Brain pericyte (primary cell): ENCODE measurements at places on chromosomes 5 and 9.

GRCh38 chr9:133341369-133342068 lies 5.5 kb upstream of the SURF6 start:
- DNase-seq, result no peak

DNA sequence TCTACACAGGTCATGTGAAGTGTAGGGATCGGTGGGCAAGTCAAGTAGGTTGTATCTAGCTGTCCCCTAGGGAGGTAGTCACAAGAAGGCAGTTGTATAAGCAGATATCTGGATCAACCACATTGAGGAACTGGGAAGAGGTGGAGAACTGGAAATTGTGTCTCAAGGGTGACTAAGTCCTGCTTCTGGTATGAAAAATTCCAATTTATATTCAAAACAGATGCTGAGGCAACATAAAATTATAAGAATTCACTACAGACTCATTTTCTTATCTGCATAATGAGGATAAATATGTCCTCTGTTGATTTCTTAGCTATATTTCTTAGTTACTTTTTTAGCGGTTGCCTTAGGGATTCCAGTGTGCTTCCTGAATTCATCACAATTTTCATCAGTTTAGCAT lies 46.8 kb downstream of the GALNT12 start:
- DNase-seq, result no peak

- no peak for DNase-seq
Observed at GRCh38 chr9:86099701-86100364, 475 bp upstream of the GOLM1 start.

DNA sequence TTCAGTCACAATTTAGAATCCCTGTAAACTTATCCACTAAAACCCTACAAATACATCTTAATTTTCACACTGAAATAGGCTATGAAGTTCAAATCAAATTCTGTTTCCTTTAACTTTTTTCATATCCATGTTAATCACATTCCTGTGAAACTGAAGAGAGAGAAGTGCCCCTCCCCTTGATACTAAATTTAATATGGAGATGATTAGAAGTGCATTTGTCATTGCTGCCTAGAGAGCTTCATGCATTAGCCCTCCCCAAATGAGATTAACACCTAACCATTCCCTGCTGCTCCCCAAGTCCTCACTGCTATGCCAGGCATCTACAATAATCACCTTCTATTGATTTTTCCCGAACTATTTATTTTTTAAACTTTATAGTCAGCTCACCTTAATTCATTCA lies 85.1 kb upstream of the SPOCK1 start:
- no peak for DNase-seq

GRCh38 chr9:2798423-2798822 lies 45.5 kb downstream of the PUM3 start:
- DNase-seq, result no peak

- DNase-seq, result no peak
Observed at GRCh38 chr9:84755380-84755779, 85.9 kb downstream of the NTRK2 start.

GRCh38 chr5:65125591-65126541 lies 355.9 kb downstream of the ADAMTS6 start:
- DNase-seq, result no peak

DNA sequence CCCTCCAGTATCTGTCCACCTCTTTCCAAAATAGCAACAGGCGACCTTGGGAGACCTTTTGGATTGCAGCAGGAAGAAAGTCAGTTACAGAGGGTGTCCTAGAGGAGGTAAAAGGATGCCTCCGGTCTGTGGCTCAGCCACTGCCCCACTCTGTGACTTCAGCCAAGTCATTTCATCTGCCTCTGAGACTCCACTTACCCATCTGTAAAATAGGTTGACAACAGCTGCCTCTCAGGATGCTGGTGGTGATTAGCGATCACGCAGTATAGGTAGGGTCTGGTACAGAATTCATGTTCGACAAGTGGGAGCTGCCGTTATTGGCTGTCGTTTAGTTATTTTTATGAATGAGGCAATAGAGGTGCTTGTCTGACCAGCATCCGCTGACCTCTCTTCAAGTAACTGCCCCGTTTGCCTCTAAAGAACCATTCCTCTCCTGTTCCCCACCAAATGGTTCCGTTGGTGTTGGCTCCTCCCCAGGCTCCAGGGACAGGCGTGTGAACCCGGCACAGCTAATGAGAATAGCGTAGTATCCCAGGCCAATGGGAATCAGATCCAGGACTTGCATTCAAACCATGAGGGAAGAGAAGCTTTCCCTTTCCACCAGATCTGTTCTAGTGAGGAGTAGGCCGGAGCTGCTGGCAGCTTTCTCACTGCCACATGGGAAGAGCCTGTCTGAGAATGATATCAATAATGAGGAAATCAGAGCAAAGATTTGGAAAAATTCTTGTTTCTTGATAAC lies 64.1 kb downstream of the SMIM23 start:
- no peak for DNase-seq

GRCh38 chr9:2697492-2697891 lies 19.8 kb upstream of the KCNV2 start:
- DNase-seq, result no peak

GRCh38 chr5:1363581-1363980 lies 18.7 kb upstream of the CLPTM1L start:
- DNase-seq, result no peak

- DNase-seq, result no peak
Observed at GRCh38 chr5:154146409-154146808, 44.1 kb upstream of the GALNT10 start.

GRCh38 chr5:150142185-150142958 lies 13.3 kb downstream of the PDGFRB start:
- no peak for DNase-seq

- DNase-seq, result no peak
Observed at GRCh38 chr5:146111409-146111808, 6.0 kb upstream of the PLAC8L1 start.

- peak; percentile 82 for DNase-seq
Observed at GRCh38 chr5:172910828-172911627, 48.2 kb upstream of the RPL26L1 start.

DNA sequence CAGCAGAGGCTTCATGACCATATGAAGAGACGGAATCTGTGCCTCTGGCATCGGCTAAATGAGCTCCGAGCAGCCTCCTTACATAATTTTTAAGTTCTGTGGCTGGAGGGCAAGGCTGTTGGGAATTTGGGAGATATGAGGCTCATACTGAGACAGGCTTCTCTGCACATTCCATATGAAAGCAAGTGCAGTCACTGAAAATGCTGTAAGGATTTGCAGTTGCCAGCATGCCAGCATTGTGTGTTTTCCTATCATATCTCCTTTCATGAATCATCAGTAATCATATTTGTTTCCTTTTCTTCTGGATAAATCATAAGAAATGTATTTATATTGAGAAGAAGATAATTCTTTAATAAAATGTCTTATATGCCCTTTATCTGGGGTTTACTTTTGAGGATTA lies 775.4 kb downstream of the SEMA5A start:
- DNase-seq, result no peak

DNA sequence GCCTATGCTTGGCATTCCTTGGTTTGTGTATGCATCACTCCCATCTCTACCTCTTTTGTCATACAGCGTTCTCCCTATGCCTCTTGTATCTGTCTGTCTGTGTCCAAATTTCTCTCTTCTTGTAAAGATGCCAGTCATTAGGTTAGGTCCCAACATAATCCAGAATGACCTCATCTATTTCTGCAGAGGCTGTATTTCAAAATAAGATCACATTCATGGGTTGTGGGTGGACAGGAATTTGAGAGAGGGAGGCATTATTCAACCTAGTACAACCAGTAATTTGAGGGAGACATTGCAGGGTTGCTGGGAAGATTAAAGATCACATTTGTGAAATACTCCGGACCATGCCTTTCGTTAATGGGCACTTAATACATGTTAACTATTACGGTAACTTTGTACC lies 155.0 kb downstream of the MAN2A1 start:
- DNase-seq, result no peak

- DNase-seq, result no peak
Observed at GRCh38 chr5:173317091-173317730, 11.0 kb downstream of the STC2 start.

GRCh38 chr5:166961028-166961427 lies 1330.4 kb upstream of the WWC1 start:
- no peak for DNase-seq

DNA sequence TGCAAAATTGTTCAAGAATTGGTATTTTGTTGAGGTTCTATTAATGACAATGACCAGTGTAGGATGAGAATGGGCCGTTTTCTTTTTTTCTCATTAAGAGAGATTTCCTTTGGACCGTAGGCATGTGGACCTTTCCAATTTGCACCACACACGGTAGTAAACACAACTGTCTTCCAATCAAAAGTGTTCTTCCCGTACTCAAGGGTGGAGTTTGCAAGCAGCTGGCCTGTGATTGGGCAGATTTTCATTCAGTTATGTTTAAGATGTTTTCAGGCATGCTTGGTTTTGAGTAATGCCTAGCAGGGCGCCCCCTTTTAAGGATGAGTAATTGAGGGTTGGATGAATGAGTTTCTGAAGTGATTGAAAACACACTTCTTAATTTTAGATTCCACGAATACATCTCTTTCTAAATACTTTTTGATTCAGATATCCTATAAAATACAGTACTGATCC lies 2.5 kb downstream of the KDM3B start:
- no peak for DNase-seq

- no peak for DNase-seq
Observed at GRCh38 chr5:181217803-181218062, 5.3 kb upstream of the TRIM41 start.

DNA sequence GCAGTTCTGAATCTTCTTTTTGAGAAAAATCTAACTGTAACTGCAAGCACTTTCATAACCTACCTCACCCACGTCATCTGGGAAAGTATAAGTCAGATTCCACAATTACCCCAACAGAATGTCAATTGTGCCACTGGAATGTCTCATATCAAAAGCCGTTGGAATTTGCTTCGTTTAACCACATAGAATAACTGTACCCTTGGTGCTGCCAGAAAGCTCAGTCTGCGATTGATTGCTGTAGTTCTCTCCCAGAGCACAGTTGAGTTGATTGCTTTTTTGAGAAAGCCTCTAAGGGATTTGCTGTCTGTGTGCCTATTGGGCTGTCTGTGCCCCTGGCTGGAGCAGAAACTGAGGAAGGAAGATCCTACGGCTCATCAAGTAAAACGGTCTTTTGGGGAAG lies 583.6 kb downstream of the TMEM38B start:
- no peak for DNase-seq

DNA sequence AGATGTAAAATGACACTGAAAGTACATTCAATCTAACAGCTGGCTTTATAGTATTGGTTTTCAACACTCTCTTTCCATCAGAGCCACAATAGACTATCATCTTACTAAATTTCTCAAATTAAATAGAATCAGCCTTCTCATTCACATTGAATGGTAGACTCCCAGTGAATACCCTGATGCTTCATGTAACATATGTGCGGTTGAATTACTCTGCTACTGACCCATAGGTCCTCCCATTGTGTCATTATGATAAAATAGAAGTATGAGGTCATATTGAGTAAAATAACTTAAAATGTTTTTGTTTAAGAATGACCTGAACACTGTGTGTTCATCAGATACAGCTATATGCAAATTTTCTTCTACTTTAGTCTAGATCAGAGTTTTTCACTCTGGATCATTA lies 75.9 kb upstream of the ADAMTSL1 start:
- DNase-seq, result no peak

DNA sequence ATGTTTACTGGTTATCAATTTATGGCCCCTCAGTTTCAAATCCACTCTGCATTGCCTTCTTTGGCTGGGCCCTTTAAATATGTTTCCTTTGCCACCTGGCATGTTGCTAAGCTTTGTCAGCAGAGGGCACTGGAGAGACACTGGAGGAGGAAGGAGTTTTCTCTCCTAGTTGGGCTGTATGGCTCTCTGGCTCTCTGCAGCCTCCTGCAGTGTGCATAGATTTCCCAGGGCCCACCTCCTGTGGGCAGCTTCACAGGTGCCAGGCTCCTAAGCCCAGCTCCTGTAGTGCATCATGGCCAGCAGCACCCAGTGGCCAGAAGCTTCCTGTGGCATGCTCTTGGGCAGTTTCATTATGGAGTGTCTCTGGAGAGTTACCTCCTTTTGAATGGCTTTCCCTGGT lies 23.3 kb downstream of the CAVIN4 start:
- DNase-seq, result no peak

GRCh38 chr9:137660144-137660543 lies 41.3 kb downstream of the EHMT1 start:
- DNase-seq, result no peak

- no peak for DNase-seq
Observed at GRCh38 chr5:145478651-145479050, 356.5 kb downstream of the PRELID2 start.

- no peak for DNase-seq
Observed at GRCh38 chr9:98829766-98830165, 22.3 kb downstream of the GALNT12 start.

GRCh38 chr9:132182314-132183091 lies 20.6 kb downstream of the NTNG2 start:
- DNase-seq, result no peak

DNA sequence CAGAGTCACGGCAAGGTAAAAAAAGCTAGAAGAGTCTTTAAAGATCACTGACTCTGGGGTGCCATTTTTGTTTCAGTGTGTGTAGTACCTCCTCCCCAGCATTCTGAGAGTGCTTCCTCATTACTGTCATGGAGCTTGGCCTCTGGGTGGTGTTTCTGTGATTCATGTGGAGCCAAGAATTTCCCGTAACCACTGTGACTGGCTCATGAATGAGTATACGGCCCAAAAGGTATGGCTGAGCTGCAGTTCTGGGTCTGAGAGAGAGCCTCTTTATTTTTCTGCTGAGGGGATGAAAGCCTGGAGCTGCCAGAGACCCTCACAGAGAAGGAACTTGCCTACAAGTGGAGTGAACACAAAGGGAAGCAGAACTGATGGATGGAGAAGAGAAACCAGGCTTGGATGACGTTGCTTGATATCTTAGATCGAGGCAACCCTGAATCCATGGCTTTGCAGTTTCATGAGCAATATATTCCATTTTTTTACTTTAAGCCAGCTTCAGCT lies 85.6 kb downstream of the PTTG1 start:
- DNase-seq, result no peak

GRCh38 chr5:107618242-107618641 lies 52.5 kb downstream of the EFNA5 start:
- DNase-seq, result no peak

DNA sequence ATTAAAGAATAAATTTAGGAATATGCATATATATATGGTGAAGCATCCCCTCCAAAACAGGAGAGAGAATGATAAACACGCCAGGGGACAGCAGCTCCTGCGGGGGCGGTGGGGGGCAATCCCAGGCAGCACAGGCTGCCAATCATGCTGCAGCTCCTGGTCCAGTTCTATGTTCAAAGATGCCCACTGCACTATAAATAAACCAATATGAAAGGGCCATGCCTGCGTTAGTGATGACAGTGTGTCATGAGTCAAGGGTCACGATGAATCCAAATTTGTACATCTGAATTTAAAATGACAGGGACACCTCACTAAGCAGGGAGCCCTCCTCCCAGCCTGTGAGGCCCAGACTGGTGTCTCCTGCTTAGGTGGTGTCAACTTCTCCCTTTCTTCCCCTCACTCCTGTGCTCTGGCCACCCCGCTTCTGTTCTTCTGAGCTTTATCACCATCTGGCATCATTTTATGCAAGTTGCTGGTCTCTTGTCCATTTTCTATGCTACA lies 153.9 kb downstream of the MED27 start:
- DNase-seq, result no peak

DNA sequence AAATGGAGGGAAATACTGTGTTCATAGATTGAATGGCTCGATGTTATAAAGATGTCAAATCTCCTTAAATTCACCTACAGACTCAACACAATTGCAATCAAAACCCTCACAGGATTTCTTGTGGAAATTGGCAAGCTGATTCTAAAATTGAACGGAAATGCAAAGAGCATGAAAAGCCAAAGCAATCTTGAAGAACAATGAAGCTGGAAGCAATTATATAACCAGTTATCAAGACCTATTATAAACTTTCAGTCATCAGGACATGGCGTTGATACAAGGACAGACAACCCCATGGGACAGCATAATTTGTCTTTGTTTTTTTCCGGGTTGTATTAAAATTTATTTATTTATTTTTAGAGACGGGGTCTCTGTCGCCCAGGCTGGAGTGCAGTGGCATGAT lies 53.5 kb upstream of the OTULINL start:
- DNase-seq, result no peak
